Type B pancreatic cell (in vitro differentiated cells): ENCODE measurements at places on chromosomes 4 and X.

DNA sequence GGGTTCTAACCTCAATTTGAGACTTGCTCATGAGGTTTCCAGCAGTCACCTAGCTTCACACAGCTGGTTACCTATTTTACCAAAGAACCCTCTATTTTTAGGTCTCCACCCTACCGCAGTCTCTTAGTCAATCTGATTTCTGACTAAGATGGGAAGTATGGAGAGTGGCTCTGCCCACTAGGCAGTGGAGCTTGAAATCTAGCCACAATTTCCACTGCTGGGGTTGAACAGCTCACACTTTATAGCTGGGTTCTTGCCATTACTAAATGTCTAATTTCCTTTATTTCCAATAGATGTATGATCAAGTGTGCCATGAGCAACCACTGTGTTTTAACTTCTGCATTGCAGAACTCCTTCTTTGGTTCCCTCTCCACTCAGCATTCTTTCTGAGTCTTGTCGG lies 43.1 kb downstream of the GASK1B start:
- no peak for DNase-seq

GRCh38 chr4:86788826-86789225 lies 60.4 kb downstream of the SLC10A6 start:
- DNase-seq, result no peak

DNA sequence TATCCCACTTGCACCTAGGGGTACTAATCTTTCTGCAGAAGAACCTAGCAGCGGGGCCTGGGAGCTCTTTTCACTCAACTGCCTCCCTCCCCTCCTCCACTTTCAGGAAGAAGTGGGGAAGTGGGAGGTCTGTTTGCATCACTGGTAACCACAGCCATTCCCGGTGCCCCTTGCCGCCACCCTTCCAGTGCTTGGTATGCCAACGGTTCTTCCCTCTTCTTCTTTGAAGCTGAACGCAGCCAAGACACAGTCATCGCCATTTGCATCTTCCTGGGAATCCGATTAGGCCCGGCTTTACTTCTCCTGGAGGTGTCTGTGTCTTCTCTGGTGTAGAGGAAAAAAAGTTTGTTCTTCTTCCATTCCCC lies 47.2 kb upstream of the RBPJ start:
- DNase-seq, result no peak

GRCh38 chr4:135412213-135412612 lies 1210.6 kb upstream of the PABPC4L start:
- DNase-seq, result no peak

DNA sequence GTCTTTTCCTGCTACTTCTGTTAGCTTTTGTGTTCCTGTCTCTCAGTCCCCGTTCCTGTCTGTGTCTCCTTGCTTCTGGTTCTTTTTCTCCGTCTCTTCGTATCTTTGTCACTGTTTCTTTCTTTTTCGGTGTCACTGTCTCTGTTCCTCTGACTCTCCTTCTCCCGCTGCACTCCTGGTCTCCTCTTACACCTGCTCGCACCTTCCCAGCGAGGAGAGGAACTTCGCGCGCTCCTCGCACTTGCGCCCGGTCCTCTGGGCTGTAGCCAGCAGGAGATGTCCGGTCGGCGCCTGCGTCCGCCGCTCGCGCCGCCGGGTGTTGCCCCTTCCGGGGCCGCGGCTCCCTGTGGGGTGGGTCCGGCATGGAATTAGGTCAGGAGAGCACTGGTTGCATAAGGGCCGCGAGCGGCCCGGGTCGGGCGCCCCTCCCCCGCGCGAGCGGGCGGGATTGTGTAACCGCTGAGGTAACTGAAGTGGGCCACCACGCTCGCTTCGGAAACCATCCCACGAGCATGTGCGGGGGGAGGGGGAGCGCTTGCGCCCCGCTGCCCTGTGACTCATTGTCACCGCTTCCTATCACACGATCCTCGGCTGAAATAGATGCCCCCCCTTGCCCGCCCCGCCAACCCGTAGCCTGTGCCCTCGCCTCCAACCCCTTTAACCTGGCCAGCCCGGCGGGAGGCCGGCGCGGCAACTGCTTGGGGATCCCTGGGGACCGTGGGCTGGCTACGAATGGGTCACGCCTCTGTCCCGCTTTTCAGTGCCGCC lies 1.6 kb downstream of the LONRF3 start:
- peak; percentile 62 for DNase-seq
